Right renal cortex interstitium (tissue), 3 donors: ENCODE measurements at places on chromosomes 7 and 10.

DNA sequence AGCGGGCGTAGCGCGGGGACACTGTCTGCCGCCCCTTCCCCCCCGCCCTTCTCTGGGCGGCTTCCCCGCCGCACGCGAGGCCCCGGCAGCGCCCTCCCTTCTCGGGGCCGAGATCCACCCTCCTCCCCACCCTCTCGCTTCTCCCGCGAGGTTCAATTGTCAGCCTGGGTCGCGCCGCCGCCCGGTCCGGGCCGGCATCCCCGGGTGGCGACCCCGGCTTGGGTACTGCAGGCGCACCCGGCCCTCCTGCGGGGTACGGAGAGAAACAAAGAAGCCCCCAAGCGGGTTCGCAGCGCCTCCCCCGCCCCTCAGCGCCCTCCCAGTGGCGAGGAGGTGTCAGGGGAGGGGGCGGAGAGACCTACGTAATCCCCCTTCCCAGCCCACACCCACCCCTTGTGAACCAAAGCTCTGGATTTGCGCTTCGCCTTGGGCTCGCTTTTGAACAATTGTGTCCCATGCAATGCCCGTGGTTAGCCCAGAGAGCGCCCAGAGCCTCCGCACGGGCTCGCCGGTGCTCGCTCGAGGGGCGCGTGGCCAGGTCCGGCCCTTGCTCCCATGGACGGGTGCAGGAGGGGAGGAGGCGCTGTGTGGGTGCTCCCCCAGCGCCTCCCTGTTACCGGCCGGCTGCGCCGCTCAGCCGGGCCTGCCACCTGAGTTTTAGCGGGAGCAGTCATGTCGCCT lies 634 bp downstream of the HECW1 start:
- DNase-seq: no peak

DNA sequence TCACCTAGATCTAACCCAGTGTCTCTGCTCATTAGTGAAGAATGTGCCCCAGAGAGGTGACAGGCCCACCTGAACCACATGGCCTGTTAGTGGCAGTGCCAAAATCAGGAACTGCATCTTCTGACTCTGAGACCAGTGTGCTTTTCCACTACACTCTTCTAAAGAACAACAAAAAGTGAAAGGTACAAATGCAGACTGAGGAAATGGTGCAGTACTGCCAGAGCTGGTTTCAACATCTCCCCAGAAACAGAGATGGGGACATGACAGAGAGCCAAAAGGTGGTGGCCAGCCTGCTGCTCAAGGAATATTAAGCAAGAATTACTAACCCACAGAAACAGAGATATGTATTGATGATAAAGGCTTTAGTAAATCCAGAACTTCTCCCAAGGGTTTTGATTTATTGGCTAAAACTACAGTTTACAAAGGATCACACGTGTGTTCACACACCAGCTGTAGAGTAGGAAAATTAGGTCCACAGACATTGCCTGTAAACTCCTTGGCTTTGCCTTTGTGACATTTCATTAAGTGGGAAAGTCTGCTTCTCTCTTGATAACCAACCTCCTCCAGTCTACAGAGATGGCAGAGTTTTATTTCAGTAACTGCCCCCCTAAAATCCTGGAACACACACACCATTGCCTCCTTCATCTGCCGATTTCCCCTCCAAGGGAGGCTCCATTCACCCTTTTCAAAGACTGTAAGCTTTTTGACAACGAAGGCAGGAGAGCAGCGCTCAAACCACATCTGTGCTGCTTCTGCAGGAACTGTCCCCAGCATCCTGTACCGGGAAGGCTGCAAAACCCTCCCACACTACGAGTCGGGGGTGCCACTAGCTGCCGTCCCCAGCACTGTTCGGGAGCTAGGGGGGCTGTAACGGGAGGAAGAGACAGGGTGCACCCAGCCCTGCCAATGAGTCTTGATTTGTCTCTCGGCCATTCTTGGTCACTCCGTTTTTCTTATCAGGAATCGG lies 29.8 kb downstream of the GSDME start:
- DNase-seq: no peak

DNA sequence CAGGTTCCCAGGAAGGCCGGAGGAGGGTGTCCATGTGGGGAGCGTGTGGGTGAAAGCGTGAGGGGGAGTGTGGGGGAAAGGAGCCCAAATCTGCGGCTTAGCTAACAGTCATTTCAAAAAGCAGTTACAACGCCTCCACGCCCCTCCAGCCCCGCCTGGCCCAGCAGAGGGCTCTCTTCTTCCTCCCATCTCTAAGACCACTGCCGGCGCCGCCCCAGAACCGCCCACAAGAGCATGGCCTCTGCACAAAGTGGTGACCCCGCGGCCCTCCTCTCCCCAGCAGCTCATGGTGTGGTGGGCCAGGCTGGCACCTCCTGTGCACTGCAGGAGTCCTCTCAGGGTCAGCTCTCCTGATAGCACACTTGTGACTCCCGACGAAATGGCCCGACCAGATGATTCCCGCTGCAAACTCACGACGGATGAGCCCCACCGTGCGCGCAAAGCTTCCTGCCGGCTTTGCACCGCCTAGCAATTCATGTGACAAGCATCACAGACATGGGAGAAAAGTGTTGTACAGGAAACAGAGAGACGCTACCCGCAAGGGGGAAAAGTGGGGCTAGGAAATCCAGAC lies 12.4 kb upstream of the HUS1 start:
- DNase-seq: no peak

- DNase-seq: peak; percentile 99
Measured at GRCh38 chr7:101251871-101252659, 7.2 kb upstream of the FIS1 start.

- DNase-seq: no peak
Measured at GRCh38 chr7:128902761-128903585, 7.5 kb downstream of the KCP start.

- DNase-seq: no peak
Measured at GRCh38 chr7:98687111-98687751, 70.1 kb downstream of the NPTX2 start.

DNA sequence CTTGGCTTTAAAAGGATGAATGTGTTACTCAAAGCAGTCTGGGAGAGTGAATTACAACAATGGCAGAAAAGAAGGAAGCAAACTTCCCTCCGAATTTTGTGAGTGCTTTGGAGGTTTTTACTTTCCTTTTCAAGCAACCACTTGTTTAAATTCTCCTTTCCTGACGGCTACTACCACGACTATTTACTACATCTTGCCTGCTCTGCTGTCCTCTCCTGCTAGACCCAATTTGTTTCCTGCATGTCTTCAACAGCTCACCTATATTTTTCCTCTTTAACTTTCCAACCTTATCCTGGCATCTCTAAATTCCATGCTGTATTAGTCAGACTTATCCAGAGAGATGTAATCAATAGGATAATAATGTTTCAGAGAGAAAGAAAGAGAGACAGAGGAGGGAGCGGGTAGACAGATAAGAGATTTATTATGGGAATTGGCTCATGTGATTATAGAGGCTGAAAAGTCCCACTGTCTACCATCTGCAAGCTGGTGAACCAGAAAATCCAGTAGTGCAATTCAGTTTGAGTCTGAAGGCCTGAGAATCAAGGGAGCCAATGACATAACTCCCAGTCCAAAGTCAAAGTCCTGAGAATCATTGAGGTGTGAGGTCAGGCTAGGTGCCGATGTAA lies 42.8 kb upstream of the SLC13A1 start:
- DNase-seq: no peak

- no peak for DNase-seq
Measured at GRCh38 chr10:125105706-125106255, 54.6 kb downstream of the CTBP2 start.

DNA sequence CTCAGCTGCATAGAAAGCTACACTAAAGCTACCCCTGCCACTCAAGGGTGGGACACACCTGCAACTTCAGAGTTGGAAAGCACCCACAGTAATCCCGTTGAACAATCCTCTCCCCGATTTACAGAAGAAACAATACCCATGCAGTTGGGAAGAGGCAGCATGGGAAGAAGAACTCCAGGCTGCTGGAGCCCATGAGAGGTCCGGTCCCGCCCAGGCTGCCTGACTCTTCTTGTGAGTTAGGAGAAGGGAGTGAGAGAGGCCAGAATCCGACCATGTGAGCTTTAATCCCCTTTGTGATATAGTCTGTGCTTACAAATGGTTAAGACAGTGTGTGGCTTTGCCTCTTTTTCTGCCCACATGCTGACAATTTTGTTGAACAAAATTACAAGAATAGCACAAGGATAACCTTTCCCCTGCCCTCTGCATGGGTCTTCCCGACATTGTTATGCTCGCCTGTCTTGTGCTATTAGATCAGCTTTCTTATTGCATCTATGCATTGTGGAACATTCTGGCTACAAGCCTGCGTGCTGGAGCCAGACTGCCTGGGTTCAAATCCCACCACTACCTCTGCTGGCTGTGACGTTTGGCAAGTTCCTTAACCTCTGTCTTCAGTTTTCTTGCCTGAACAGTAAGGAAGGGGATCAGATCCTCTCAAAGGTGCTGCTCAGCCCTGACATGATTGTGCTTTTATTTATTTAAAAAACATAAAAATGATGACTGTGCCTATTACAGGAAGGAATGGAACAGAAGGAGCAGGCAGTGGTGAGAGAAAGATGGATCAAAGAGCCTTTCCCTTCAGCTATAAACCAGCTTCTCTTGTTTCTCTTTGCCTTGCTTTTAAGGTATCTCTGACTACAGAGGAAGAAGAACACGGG lies 56.0 kb downstream of the BPGM start:
- DNase-seq: no peak

DNA sequence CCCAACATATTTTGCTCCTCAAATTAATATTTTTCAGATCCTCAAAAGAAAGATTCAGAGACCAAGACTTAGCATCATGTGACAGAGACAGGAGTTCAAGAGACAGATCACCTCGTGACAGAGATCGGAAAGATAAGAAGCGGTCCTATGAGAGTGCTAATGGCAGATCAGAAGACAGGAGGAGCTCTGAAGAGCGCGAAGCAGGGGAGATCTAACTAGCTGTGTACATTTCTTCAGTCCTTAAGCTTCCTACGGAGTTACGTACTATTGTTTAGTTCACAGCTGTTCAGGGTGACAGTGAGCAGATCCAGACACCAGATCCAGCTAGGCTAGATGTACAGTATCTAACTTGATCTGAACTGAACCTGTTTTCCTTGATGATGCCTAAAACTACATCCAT lies 61.3 kb downstream of the KLRG2 start:
- DNase-seq: no peak

- no peak for DNase-seq
Measured at GRCh38 chr7:134993877-134994456, 7.7 kb downstream of the AGBL3 start.

DNA sequence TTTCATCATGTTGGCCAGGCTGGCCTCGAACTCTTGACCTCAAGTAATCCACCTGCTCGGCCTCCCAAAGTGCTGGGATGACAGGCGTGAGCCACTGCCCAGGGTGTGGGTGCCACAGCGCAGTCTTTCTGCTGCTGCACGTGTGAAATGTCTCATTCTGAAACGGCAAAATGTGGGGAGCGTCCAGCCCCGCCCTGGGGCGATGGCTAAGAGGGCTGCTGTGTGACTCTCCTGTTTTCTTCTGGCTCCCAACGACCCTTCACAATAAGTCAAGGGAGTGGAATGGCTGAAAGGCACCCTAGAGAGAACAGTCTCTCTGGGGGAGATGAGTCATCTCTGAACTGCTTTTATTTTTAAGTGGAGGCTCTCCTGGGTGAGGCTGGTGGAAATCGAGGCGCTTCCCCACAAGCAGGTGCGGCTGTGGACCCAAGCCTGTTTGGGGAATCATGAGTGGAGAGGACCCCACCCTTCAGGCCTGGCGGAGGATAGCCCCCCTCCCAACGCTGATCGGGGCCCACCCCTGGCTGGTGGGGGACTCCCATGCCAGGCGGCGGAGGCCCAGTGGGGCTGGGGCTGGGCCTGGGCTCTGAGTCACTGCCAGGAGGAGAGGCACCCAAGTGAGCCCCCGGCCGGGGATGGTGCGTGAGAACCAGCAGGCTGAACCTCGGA lies 18.0 kb downstream of the ADAP1 start:
- DNase-seq: no peak

DNA sequence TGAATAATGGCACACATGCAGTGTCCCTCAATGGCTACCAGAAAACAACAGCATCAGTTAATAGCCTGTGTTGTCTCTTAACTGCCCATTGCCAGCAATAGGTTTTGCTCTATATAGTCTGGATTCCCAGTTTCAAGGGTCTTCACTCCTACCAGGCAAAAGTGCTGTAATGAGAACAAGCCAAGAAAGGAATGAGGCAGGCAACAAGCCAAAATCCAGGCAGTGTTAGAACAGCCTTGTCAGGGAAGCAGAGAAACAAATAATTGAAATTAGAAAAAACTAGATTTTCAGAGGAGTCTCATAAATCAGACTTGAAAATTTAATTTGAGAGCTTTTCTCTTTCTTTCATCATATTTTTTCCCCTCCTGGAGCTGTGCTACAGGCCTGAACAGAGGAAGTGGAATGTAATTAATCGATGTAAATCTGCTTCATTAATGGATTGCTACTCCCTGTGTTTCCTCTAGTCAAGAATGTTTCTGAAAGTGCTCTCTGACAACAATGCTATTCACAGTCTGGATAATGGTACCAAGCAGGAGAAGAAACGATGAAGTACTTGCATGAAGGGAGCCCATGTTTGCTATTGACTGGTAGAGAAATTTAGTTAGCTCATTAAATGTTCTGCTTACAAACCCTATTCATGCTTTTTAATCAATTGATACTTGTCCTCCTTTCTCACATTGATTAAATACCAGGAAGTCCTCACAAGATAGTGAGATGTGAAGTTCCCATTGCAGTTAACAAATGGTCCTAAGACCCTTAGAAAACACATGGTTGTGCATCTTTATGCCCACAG lies 202.0 kb upstream of the LRRTM3 start:
- DNase-seq: no peak
